Right atrium auricular region (tissue), 2 donors: ENCODE measurements at places on chromosomes 5 and 9. TPM values are rescaled to one million over a fixed set of nuclear protein-coding genes. Genes with fewer than 3 reads are reported as not detected.

EMB gene
- total RNA-seq: 7.3 TPM

KLF4 gene
- total RNA-seq: 62.9 TPM

ENC1 gene
- total RNA-seq: 18.5 TPM

PCDHB5 gene
- 3.8 TPM for total RNA-seq

FGD3 gene
- total RNA-seq: 2.2 TPM

GRAMD2B gene
- total RNA-seq: 41.1 TPM
